Breast epithelium (tissue), 4 donors: ENCODE measurements at places on chromosomes 12 and 14. TPM values are rescaled to one million over a fixed set of nuclear protein-coding genes. Genes with fewer than 3 reads are reported as not detected.

DNA sequence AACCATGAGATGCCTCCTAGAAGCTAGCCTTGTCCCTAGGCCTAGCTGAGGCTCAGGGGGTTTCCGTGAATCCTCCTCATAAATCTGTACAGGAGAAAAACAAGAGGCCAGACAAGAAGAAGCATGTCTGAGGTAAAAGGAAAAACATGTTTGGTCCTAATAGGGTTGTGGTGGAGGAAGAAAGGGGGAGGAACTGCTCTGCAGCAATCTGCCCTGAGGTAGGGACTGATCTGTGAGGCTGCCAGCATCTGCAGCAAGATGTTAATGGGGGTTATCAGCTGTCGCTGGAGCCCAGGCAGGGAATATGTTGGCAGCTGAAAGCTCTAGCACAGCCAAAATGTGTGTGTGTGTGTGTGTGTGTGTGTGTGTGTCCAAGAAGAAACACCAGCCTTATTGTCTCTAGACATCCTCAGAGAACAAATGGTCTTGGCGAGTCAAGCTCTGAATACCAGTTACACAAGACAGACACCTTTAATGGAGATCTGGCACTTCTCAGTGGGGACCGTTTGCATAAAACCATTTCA, 218.5 kb downstream of the NUAK1 start:
- no peaks in the 10 kb centered on the region for H3K36me3 ChIP-seq
- H3K4me3 ChIP-seq = no peak overlapping the region
- no peaks in the 10 kb centered on the region for H3K4me1 ChIP-seq
- no peaks in the 10 kb centered on the region for H3K27me3 ChIP-seq
- H3K27ac ChIP-seq = peak overlapping the region; percentile 62
- peak; percentile 90 for DNase-seq

GRCh38 chr12:5521456-5522325, 89.8 kb downstream of the NTF3 start:
- no peaks in the 10 kb centered on the region for H3K4me1 ChIP-seq
- H3K36me3 ChIP-seq = no peaks in the 10 kb centered on the region
- H3K4me3 ChIP-seq = no peak overlapping the region
- H3K27ac ChIP-seq = no peak overlapping the region
- no peaks in the 10 kb centered on the region for H3K27me3 ChIP-seq

- H3K36me3 ChIP-seq = no peaks in the 10 kb centered on the region
- no peak overlapping the region for H3K4me3 ChIP-seq
- peak overlapping the region; percentile 70 for H3K27ac ChIP-seq
- H3K4me1 ChIP-seq = no peaks in the 10 kb centered on the region
- no peaks in the 10 kb centered on the region for H3K27me3 ChIP-seq
Measured at GRCh38 chr12:51752234-51752889, 96.2 kb downstream of the FIGNL2 start.

DNA sequence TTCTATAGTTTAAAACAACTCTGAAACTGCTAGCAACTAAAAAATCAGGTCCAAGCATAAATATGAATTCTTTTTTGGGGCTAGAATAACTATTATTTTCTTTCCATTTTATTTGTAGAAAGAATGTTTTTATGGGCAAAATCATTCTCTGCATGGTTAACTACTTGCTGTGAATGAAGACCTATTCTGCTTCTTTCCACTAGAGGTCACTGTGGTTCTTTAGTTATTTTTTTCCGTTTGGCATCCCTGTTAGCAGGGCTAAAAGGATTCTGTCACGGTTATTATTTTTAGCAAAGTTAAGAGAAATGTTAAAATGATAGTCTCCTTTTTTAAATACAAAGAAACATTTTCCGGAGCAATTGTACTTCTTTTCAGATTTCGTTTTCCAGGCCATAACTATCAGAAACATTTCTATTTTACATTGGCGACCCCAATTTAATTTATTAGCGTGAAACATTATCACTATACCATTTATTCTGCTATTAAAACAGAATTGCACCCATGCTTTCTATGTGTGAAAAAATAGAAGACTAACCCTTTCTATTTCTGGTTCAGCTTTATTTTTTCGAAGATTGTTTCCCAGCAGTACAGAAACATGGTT, 404.8 kb downstream of the ATP23 start:
- no peak overlapping the region for H3K27ac ChIP-seq
- no peaks in the 10 kb centered on the region for H3K27me3 ChIP-seq

GRCh38 chr14:50772412-50772811, 58.5 kb downstream of the NIN start:
- H3K36me3 ChIP-seq = no peaks in the 10 kb centered on the region
- H3K4me1 ChIP-seq = no peaks in the 10 kb centered on the region
- no peak for DNase-seq
- H3K4me3 ChIP-seq = no peak overlapping the region

Gene PPP2R5E
- total RNA-seq = 29.9 TPM

DNA sequence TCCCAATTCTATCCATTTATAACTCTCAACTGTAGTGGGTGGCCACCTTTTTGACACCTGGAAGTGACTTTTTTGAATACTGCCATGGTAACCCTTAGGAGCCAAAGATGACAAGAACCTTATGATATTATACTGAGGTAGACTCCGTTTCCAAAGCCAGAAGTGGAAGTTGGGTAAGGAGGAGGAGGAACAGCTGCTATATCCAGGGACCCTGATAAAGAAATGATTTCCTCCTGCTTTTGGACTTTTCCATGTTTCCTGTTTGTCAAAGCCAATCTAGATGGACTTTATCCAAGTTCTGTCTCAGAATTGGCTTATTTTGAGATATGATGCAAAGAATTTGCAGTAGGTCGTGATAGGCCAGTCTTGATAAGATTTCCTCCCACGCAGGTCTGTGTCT, 14.3 kb downstream of the TRIM9 start:
- no peak overlapping the region for H3K4me3 ChIP-seq
- no peak overlapping the region for H3K27ac ChIP-seq
- DNase-seq = no peak
- no peaks in the 10 kb centered on the region for H3K36me3 ChIP-seq
- H3K27me3 ChIP-seq = no peaks in the 10 kb centered on the region
- no peaks in the 10 kb centered on the region for H3K4me1 ChIP-seq
